ENCODE measurements at places on chromosomes 12 and 14. TPM values are rescaled to one million over a fixed set of nuclear protein-coding genes. Genes with fewer than 3 reads are reported as not detected.

Gene BDKRB2
- 0.26 TPM for total RNA-seq

GRCh38 chr14:80475074-80475473 lies 263.8 kb upstream of the DIO2 start:
- DNase-seq: no peak

Gene KLRC2
- not detected for total RNA-seq

Gene CDK17
- 99.9 TPM for total RNA-seq

- DNase-seq: no peak
Measured at GRCh38 chr12:992647-993046, 1.6 kb downstream of the ERC1 start.

- DNase-seq: no peak
Measured at GRCh38 chr14:95398630-95399547, 79.2 kb upstream of the CLMN start.

Gene OR4K1
- total RNA-seq: not detected

GRCh38 chr14:61567838-61568571 lies 127.3 kb upstream of the HIF1A start:
- peak; percentile 38 for DNase-seq

- DNase-seq: no peak
Measured at GRCh38 chr12:54017027-54017788, 8.4 kb downstream of the HOXC8 start.

Gene CMTM5
- not detected for total RNA-seq

- peak; percentile 72 for DNase-seq
Measured at GRCh38 chr12:12901158-12901791, 9.9 kb downstream of the GPRC5A start.

- DNase-seq: no peak
Measured at GRCh38 chr12:46227616-46228015, 41.2 kb downstream of the SLC38A1 start.

- DNase-seq: no peak
Measured at GRCh38 chr12:85759091-85759490, 77.1 kb downstream of the RASSF9 start.

Gene RASAL1
- not detected for total RNA-seq

Gene CBX5
- 30.9 TPM for total RNA-seq

DNA sequence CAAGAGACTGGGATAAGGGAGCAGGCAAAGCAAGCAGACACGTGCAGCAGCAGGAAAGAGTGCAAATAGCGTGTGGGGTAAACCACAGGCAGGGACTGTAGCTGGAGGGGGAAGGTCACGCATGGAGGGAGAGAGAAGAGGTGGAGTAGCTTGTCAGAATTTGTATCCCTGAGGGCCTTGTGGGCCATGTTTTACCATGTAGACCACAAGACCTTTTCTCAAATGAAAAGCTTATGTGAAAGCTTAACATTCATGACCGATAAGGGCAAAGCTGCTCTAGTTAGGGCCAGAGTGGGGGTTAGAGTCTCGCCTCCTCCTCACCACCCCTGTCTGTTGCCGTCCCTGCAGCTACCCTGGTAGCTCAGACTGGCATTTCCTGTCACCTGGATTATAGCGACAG lies 152.9 kb upstream of the E2F7 start:
- no peak for DNase-seq

DNA sequence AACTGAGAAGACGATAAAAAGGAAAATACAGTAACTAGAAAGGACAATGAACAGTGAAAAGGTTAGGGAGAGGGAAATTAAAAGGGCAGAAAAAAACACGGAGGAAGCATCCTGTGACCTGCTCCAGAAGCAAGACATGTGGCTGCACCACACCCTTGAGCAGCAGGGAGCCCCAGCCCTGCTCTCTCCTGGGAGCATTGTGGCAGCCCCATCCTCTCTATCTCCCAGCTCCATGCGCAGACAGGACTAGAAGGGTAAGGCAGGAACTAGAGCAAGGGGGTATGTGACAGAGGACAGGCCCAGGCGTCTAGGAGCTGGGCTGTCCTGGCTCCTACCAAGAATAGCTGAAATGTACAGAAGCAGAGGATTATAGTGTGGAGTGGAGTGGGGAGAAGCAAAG lies 38.6 kb upstream of the SMUG1 start:
- no peak for DNase-seq

DNA sequence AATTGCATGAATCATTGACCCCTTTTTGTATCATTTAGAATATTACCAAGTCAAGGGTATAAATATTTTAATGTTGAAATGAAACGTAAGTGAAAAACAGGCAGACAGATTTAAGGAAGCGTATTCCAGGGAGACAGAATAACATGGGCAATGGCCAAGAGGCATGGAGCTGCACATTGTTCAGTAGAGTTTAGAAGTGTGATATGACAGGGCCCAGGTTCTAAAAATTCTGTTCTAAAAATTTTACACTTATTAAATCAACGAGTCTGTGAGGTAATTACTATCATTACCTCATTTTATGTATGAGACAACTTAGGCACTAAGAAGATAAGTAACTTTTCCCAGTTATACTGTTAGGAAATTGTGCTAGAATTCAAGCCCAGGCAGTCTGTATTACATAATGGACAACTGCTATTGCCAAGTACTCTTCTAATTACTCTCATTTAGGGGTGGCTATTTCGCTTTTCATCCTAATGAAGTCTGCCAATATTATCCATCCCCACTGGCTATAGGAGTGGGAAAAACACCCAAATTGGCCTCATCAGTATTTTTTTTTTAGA lies 103.2 kb upstream of the NAV3 start:
- no peak for DNase-seq

Gene TTC9
- total RNA-seq: 0.13 TPM

GRCh38 chr14:101394374-101394773 lies 166.9 kb upstream of the DIO3 start:
- no peak for DNase-seq

Gene TAS2R31
- 2.3 TPM for total RNA-seq

DNA sequence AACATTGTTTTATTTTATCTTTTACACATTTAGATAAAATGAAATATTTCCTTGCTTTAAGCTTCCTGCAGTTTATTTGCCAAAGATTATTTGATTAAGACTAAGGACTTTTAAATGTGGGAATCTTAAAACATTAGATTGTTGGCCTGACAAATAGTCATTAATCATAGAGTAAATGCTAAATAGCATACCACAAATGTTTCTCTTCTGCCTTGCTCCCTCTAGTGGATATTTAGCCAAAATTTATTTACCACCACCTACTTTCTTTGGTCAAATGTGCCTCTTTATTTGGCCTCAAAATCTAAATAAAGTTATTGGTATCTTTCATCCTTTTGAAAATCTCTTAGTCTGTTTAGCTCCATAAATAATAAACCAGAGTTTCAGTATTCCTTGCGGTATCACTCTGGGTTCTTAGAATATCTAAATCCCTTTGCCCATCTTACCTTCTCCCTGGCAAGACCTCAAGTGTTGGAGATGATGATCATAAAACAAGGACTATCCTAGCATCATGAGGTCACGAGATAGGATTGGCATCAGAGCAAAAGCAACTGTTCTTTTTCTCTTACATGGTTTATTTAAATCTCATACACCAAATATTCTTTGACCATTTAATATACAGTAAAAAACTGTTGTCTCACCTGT lies 150.6 kb upstream of the AEBP2 start:
- DNase-seq: peak; percentile 20

GRCh38 chr14:57245941-57246340 lies 22.8 kb downstream of the EXOC5 start:
- no peak for DNase-seq

Gene CSRP2
- 12.8 TPM for total RNA-seq

Data from dermis microvascular lymphatic vessel endothelial cell (primary cell).